ENCODE measurements at places on chromosomes 3 and 15.
A peak's percentile ranks its signal among the peaks of the same experiment; 100 is the strongest.

DNA sequence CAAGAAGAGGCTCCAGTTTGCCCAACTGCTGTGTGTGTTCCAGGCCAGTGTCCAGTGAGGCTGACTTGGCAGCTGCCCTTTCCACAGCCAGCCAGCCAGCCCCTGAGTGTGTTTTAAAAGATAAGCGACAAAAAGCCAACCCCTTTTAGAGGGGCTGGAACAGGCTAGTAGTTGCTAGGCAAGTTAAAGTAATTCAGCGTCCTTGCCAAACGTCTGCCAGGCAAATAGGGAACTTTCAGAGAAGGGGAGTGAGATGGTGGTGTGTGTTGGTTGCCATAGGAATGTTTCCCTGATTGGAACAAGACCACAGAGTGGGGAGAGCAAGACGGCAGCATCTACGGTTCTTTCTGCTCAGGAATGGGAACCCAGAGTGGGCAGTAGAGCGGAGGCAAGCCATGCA lies 86.3 kb downstream of the TMEM108 start:
- DNase-seq, result no peak

DNA sequence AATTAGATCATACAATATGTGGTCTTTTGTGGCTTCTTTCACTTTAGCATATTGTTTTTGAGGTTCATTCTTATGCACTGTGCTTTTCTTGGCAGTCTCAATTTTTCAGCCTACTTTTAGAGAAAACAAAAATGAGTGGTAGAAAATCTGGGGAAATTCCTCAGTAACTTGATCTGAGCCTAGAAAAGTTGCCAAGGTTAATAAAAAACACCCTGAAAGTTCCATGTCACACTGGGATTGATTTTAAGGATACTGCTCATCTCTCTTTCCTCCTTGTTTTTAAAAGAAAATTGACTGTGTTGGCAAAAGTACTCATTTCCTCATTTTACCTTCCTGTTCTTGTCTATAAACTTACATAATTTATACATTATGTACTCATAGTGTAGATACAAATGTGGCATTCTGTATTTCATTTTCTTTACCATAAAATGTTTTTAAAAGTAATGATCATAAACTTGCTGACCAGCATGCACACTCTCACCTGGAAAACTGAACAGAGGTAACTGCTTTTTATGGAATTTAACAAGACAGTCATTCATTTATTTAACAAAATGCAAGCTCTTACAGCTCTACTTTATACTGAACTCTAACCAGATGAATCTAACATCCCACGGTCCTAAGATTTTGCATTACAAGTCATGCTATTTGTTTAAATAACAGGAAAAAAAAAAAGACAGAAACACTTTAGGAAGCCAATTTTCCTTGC lies 28.6 kb upstream of the SH3BP5 start:
- no peak for DNase-seq

- DNase-seq, result no peak
Observed at GRCh38 chr3:76724706-76725105, 315.2 kb upstream of the ROBO2 start.

- DNase-seq, result no peak
Observed at GRCh38 chr15:45439521-45440260, 61.3 kb upstream of the GATM start.

GRCh38 chr15:68384451-68385239 lies 47.3 kb downstream of the ITGA11 start:
- peak; percentile 19 for DNase-seq

DNA sequence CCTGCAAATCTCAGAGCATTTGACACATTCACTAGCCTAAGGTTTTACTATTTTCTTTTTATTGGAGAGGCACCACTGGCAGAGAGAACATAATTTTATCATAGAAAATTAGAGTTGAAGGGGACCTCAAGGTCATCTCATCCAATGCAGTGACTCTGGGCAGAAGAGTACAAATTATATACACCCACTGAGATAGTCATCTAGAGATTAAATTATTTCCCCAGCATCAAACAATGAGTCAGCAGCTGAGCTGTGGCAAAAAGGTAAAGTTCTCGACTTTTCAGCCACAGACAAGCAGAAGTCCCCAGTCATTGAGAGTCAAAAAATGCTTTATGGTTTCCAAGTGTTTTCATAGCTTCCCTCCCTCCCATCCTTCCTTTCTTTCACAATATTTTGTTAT lies 39.3 kb upstream of the SEMA6D start:
- DNase-seq, result no peak

GRCh38 chr15:53872410-53872809 lies 105.8 kb upstream of the UNC13C start:
- no peak for DNase-seq

DNA sequence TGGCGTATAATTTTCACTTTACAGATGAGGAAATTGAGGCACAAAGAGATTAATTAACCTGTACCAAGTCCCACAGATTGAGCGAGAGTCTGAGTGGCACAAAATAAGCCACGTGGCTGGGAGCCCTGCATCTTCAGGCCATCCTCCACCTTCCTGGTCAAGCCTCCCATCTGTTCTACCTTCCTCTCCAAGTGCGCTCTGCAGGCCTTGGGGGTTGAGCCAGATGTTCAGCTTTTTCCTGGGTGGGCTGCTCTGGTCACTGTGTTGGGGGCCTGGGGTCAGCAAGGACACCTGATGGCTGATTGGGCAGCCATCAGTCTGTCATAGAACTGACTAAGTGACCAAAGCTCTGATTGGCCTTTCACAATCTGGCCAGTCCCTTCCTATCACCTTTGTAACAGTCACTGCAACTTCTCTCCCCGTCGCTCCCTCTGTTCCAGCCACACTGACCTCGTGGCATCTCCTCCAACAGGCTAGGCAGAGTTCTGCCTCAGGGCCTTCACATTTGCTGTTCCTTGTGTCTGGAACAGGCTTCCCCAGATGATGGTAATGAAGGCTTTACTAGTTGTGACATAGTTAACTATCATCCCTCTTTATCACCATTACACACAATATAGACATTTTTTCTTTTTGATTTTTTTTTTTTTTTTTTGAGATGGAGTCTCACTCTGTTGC lies 46.8 kb downstream of the SCN5A start:
- DNase-seq, result no peak

DNA sequence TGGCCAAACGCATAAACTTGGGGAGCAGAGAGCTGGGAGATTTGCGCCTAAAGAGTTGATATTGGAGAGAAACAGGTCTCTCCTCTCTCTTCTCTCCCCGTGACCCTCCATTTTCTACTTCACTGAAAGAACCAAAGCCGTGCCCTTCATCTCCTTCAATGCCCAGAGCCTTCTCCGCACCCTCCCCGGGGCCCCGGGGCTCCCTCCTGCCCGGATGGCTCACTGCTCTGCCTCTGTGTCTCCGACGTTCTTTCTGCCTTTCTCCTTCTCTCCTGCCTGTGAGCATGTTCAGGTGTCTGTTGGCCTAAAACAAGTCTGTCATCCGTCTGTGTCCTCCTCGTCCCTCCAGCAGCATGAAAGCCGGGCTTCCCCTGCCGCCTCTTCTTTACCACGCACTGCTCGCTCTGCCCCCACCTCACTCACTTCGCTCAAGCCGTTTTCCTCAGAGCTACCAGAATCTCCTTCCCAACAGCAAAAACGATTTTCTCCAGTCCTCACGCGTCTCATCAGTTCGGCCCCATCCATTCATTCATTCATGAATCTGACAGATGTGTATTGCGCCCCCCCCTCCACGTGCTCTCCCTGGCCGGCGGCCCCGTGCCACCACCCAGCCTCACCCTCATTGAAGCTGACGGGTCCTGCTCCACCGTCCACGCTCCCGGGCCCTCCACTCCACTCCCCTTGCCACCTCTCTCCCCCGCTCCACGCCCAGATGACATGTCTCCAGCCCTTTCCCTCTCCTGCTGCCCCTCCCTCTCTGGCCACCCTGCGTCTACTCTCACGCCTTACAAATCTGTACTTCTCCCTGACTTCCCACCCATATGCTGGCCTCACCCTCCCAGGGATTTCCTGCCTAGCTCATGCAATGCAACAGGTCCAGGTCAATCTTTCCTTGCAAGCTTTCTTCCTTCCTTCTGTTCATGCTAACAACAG lies 10.2 kb downstream of the MUC4 start:
- no peak for DNase-seq

DNA sequence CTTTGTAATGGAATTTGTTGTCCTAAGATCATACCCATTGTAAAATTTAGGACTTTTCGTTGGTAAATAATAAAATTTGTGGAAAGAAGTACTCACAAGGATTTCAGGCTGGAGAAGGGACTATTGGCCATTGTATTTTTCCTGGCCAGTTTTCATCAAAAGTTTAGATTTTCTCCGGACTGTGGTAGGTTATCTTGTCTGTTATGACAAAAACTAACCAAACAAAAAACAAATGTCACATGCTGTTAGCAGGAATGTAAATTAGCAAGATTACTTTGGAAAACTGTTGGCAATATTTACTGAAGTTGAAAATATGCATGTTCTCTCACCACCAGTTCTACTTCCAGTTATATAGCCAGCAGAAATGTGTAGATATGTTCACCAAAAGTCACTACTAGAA lies 27.8 kb downstream of the PDE8A start:
- no peak for DNase-seq

DNA sequence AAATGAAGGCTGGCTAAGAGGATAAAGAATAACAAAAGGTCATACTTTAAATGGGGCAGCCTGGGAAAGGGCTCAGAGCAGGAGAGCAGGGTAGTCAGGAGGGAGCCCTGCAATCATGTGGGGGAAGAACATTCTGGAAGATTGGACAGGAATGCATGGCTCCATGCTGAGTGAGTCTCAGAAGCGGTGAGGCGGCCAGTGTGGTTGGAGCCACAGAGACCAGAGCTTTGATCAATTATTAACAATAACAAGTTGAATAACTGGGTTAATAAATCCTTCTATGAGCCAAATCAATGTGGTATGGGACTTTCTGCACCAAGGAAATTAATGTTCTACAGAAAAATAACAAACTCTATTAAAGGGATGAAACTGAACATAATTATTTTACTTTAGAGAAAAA lies 57.9 kb upstream of the DCUN1D1 start:
- DNase-seq, result no peak

GRCh38 chr15:99141943-99142342 lies 37.1 kb downstream of the SYNM start:
- DNase-seq, result no peak

GRCh38 chr15:71709808-71710418 lies 100.4 kb upstream of the NR2E3 start:
- DNase-seq, result no peak

- no peak for DNase-seq
Observed at GRCh38 chr15:98671060-98672008, 23.0 kb downstream of the IGF1R start.

DNA sequence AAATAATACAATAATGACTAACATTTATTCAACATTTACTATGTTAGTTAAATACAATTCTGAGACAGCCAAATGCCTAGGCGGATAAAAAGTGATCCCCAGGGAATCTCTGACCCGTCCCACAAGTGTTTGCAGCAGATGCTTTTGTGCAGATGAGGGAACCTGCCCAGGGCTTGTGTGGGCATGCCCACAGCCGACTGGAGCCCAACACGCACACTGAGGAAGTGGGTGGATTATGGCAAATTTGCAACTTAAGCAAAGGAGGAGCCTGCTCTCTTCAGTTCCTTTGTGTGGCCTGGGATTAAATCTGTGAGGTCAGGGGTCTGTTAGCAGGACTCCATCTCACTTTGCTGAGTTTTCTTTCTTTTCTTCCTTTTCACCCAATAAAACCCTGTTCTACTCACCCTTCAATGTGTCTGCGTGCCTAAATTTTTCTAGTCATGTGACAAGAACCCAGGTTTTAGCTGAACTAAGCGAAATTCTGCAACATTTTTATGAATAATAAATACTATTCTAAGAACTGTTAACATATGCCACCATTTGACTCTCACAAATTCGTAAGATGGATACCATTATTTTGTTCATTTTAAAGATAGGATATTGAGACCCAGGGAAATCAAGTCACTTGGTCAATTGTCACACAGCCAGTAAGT lies 13.9 kb upstream of the RTP1 start:
- DNase-seq, result peak; percentile 46

- no peak for DNase-seq
Observed at GRCh38 chr3:5187920-5188418, 462 bp downstream of the EDEM1 start.

DNA sequence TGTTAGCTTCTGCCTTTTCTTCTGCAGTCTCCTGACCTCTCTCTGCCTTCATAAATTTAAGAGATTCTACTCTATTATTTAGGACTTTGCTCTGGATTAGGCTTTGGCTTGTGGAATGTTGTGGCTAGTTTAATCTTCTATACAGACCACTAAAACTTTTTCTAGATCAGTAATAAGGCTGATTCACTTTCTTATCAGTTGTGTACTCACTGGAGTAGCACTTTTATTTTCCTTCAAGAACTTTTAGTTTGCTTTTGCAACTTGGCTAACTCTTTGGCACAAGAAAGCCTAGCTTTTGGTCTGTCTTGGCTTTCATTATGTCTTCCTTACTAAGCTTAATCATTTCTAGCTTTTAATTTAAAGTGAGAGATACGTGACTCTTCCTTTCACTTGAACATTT lies 265.5 kb upstream of the TBC1D5 start:
- DNase-seq, result no peak

DNA sequence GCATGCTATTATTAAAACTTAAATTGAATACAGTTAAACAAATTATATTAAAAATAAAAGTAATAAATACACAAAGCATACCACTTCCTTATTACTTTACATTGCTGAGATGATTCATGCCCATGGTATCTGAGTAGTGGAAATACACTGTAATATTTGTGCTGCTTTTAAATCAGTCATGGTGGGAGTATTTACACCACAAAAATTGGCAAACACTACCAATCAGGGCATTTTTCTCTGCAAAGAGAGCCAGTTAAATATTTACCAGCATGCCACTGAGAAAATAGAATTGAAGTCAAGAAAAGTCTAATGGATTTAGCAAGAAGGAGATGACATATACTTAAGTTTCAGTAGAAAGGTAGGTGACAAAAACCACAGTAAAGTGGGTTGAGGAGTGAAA lies 19.6 kb downstream of the PPARG start:
- peak; percentile 33 for DNase-seq

GRCh38 chr3:59444294-59444671 lies 394.5 kb upstream of the CFAP20DC start:
- DNase-seq, result no peak

DNA sequence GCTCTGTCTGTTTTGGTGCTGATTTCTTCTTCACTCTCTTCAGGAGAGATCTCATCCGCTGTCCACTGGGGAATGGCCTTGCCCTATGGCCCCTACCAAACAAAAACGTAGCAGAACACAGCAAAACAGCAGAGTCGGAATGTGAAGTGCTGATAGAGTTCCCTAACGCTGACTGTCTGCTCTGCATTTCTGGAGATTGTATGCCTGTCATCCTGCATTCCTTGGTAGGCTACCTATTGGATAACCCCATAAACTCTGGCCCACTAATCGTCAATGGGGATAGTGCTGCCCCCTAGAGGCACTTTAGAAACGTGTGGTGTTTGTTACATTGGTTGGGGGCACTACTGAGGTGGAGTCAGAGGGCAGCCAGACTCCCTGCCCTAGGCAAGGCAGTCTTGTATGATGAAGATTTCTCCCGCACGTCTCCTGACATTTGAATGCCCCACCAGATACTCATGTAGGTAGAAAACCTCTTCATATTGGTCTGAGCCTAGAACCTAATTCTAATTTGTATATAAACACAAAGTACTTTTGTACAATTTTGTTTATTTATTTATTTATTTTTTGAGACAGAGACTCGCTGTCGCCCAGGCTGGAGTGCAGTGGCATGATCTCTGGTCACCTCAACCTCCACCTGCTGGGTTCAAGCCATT lies 15.6 kb upstream of the MAGEF1 start:
- DNase-seq, result no peak

- no peak for DNase-seq
Observed at GRCh38 chr15:89315375-89315929, 19.2 kb downstream of the POLG start.
